ENCODE measurements at places on chromosomes 6 and 20.

DNA sequence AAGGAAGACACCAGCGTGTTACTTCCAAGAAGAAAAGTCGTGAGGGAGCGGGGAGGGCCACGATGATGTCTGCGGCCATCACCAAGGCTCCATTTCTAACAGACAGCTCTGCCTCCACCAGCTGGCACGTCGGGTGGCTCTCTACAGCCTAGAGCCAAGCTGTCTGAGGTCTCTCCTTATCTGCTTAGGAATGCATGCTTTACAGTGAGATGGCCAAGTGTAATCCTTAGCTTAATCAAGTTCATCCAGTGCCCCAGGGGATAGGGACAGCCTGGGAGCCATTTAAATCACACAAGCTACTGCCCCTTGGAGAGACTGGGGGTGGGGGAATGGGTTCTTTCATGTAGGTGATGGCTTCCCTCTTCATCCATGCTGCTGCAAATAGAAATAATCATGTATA, 213.8 kb upstream of the CST7 start:
- DNase-seq: no peak

DNA sequence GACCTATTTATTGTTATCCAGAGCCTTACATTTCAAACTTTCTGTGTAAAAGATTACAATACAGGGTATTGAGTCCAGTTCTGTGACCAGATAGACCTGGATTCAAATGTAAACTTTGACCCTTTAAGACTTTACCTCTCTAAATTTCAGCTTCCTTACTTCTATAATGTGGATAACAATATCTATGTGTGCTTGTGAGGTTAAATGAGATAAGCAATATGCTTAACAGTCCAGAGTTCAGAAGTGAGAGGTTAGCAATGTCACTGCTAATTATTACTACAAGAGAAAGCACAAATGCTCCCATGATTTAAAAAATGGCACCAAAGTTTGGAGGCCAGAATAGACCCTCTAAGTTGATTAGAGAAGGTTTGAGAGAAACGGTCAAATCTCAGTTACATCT, 27.5 kb downstream of the EPB41L2 start:
- DNase-seq: no peak

DNA sequence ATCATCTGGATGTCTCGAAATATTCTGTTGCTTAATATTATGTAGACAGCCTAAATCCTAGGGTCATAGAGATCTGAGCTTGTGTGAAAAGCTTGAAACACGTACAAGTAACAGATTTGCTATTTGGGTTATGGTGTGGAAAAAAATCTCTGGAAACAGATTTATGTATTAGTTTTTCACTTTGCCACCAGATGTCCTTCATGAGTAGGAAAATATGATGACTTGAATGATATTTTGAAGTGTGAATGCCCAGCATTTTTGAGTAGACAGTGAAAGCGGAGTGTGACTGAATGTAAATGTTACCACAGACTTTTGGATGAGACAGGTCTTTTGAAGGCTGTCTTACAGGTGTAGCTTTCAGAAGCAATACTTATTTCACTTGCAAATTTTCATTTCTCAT, 4.2 kb upstream of the BMP6 start:
- no peak for DNase-seq

- DNase-seq: no peak
Observed at GRCh38 chr6:69391106-69391505, 405.7 kb downstream of the LMBRD1 start.
